Thyroid gland (tissue), 4 donors: ENCODE measurements at places on chromosomes 1 and 21. TPM values are rescaled to one million over a fixed set of nuclear protein-coding genes. Genes with fewer than 3 reads are reported as not detected.

Gene PGLYRP3
- not detected for total RNA-seq

Gene NBPF20
- total RNA-seq = 2.4 TPM

Gene DMRTA2
- not detected for total RNA-seq

Gene KCNQ4
- total RNA-seq = 1.1 TPM

Gene FAM78B
- 4.7 TPM for total RNA-seq

Gene CD1B
- total RNA-seq = not detected

DNA sequence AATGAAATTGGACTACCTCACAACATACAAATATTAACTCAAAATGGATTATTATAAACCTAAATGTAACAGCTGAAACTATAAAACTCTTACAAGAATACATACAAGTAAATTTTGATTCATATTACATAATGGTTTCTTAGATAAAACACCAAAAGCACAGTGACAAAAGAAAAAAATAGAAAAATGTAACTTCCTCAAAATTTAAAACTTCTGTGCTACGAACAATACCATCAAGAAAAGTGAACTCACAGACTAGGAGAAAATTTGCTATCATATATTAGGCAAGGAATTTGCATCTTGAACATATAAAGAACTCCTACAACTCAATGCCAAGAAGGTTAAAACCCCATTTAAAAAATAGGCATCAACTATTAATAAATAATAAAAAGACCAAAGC, 31.2 kb downstream of the ANGPTL3 start:
- DNase-seq = no peak

DNA sequence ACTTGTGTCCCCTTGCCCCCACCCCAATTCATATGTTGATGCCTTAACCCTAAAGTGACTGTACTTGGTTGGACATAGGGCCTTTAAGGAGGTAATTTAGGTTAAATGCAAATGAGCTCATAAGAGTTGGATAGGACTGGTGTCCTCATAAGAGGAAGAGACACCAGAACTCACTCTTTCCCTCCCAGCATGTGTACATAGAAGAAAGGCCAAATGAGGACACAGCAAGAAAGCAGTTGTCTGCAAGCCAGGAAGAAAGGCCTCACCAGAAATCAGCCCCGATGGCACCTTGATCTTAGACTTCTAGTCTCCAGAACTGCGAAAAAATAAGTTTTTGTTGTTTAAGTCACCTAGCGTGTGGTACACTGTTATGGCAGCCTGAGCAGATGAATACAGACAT, 45.5 kb downstream of the RAB3GAP2 start:
- DNase-seq = no peak

DNA sequence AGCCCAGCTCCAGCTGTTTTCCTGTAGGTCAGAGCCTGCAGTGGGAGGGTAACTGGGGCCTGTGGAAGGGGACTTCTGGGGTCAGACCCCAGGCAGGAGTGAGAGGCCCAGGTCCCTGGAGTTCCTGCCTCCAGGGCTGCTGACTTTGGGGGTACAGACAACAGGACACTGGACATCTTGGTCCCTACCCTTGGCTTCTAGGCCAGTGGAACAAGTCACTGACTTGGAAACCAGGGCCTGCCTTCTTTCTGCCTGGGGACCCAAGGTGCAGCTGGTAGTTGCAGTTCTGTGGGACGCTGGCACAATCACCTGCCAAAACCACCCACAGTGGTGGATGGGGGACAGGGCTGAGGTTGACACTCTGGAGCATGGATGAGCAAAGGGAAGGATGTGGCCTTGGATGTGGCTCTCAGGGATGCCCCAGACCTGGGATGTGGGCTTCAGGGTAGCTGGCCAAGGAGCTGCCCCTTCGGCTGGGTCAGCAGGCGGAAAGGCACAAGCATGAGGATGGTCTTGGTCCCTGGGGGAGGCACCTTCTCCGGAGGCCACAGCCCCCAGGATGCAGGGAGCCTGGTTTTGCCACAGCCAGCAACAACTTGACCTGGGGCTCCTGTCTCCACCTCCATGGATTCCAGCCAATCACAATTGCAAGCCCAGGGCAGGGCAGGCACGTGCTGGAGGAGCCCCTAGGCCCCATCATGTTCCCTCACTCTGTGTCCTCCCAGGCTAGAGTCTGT, 5.8 kb downstream of the JMJD4 start:
- no peak for DNase-seq

DNA sequence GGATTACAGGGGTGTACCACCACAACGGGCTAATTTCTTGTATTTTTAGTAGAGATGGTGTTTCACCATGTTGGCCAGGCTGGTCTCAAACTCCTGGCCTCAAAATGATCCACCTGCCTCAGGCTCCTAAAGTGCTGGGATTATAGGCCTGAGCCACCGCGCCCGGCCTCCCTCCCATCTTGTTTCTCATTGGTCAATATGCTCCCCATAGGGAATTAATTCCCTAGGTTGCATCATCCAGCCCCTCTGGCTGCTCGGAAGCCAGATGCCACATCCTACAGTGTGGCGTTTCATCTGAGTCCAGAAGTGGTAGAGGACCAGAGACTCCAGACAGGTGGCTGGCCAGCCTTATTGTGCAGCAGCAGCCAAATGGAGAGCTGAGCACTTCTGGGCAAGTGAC, 11.5 kb upstream of the VASH2 start:
- no peak for DNase-seq

GRCh38 chr1:205272536-205272935, 44.8 kb downstream of the TMCC2 start:
- DNase-seq = no peak

- DNase-seq = no peak
Observed at GRCh38 chr21:35373998-35374397, 324.9 kb upstream of the RUNX1 start.

GRCh38 chr1:204875255-204875654, 4.6 kb downstream of the NFASC start:
- DNase-seq = no peak

DNA sequence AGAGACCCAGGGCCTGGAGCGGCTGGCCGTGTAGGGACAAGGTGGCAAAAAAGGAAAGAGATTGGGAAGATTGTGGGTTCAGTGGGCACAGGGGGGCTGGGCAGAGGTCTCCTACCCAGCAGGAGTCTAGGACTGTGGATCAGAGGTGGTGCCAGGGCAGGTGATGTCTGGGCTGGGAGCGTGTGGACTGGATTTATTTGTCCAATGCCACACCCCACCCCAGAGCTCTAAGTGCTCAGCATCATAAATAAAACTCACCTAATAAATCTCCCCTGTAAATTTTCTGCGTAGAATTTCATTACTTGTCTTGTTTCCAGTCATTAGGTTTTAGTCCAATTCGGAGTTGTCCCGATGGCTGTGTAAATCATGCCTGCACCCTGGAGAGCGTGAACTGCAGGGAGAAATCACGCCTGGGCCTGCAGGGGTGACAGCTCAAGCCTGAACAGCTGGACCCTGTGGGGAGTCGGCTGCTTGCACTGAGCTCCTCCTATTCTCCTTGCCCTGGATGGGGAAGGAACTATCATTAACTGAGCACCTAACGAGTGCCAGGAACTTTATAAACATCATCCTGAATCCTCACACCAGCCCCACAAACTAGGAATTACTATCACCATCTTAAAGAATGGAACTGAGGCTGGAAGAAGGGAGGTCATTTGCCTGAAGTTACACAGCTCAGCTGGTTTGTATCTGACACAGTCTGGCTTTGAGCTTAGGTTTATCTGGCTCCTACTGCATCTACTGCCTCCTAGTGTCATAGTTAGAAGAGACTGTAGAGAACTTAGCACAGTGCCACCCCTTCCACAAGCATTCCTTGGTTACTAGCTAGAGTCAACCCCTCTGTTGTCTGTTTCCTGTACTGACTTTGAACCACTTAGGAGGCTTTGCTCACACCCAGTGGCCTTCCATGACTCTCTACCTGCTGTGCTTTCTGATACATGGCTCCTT, 25.0 kb upstream of the POU3F1 start:
- DNase-seq = no peak

GRCh38 chr1:221979444-221980032, 237.6 kb upstream of the DUSP10 start:
- DNase-seq = no peak

DNA sequence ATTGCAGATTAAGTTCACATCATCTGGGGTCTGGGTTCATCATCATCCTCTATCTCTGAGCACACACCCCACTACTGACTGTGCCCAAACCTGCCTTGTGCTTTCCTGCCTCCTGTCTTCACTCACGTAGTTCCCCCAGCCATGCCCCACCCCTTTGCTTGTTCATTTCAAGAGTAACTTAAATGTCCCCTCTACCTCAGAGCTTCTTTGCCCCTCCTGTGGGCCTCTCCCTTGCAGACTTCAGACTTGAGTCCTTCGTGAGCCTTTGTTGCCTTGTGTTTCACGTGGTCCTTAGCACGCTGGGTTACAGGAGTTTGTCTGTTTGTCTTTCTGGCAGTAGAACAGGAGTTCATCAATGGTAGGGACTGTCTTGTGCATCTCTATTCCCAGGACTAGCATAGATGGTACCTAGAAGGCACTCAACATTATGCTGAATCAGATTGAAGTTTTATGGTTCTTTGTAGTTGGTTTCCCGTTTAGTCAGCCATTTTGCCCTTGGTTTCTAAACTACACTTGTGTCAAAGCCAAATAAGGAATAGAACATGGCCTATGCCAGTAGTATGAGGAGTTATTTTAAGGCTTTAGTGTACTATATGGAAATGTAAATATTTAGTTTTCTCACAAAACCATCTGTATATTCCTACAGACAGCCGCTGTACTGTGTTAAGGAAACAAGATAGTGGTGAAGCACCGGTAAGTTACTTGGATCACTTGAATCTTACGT, 86.2 kb downstream of the TTC3 start:
- DNase-seq = no peak

DNA sequence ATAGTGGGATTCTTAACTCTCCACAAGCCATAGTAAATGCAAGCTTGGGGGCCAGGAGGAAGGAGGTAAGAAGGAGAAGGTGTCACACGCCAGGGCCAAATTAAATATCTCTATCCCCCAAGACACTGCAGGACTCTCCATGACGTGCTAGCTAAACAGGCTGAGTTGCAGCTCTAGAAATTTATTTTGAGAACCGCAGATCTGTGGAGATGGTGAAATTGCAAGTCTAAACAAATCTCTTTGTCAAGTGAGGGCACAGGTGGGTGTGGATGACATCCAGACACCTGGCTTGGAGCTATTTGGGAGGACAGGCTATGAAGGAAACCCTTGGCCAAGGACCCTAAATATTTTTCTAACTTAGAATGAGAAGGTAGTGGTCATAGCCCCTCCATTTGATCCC, 39.5 kb upstream of the USP1 start:
- no peak for DNase-seq
